ENCODE measurements at places on chromosomes 2 and 18.

DNA sequence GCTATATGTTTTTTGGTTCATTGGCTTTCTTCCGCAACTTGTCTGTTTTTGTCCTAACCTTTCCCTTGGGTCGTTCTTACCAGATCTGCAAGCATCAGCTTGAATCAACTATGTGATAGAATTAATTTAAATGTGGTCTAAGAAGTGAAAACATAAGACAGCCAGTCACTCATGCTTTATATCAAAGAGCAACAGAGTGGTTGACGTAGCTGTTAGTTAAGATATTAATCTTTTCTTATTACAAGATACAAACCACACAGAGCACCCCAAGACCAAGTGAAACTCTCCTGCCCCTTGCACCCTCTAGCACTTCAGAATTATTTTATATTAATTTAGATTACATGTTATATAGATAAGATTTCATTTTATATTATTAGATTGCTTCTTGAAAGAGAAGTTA, 15.2 kb downstream of the IL18RAP start:
- no peak for DNase-seq

- no peak for DNase-seq
Observed at GRCh38 chr18:55577812-55578539, 10.0 kb downstream of the TCF4 start.

DNA sequence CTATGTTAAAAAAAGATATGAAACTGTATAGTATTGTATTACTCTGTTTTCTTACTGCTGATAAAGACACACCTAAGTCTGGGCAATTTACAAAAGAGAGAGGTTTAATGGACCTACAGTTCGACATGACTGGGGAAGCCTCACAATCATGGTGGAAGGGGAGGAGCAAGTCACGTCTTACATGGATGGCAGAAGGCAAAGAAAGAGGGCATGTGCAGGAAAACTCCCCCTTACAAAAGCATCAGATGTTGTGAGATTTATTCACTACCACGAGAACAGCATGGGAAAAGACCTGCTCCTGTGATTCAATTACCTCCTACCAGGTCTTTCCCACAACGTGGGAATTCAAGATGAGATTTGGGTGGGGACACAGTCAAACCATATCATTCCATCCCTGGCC, 57.0 kb downstream of the NCOA1 start:
- DNase-seq, result no peak

DNA sequence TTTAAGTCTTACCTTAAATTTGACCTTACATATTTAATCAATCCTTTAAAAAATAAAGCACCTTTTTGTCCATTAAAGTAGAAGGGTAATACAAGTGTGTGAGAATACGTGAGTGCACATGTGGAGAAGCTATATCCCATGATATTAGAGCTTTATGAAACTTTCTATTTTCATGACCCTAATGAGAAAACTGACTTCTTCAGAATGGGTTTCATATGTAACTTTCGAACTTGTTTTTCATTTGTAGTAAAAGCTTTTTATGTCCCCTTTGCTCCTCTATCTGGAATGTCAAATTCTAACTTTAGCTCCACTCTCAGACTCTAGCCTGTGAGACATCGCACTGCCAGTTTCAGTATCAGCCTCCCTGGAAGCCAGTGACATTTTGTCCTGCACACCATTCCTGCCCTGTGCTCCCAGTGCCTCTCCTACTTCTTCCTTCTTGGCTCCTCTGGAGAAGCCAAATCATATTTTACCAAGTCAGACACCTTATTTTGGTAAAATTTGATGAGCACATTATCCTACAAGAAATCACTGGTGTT, 42.0 kb downstream of the MAPRE2 start:
- no peak for DNase-seq

DNA sequence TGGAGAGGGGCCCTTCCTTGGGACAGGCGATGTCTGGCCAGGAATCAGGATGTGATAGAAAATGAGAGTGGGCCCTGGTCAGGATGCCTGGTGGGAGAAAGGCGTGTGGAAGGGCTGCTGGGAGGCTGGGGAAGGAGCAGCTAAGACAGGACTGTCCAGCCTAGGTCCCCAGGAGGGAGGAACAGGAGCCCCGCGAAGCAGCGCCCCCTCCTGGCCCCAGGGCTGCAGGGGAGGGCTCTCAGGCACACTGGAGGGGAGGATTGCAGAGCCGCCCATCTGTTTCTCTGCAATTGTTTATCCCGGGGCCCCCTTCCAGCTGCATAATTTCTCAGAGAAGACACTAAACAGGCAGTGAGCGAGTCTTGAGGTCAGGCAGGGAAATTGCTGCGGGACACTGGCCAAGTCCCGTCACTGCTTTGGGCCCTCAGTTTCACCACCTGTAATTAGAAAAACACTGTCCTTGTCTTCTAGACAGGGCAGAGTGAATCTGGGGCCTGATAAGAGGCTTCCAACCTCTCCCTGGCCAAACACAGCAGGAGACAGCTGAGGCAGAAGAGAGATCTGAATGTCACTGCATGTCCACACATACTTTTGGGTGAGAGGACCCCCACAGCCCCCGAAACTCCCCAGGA, 3.9 kb upstream of the NPPC start:
- no peak for DNase-seq

DNA sequence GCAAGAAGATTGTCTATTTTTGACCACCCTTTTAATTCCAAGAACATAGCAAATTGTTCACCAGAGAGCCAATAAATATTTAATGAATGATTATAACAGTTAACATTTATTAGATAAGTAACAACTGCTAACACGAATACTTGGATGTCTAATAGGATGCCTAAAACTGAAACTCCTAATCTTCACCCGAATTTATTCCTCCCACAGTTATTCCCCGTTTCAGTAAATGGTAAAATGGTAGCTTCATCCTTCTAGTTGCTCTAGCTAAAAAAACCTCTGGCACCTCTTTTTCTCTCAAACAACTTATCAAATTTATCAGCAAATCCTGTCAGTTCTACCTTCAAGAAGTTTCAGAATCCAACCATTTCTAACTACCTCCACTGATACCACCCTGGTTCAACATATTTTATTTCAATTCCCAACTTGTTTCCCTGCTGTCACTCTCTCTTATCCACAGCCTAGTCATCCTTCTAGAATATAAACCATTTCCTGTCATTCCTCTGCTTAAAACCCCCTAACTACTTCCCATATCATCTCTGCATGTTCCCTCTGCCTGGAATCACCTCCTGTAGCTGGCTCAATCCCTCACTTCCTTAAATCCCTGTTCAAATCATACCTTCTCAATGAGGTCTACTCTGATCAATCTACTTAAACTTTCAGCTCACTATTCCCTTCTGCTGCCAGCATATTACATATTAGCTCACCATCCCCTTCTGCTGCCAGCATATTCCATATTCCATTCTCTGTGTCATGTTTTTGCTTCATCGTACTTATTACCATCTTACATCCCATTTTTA, 93.8 kb downstream of the ROCK2 start:
- DNase-seq, result peak; percentile 35

GRCh38 chr2:29106980-29107388, 8.2 kb upstream of the CLIP4 start:
- no peak for DNase-seq

GRCh38 chr2:9656270-9656766, 25.5 kb upstream of the YWHAQ start:
- peak; percentile 95 for DNase-seq

DNA sequence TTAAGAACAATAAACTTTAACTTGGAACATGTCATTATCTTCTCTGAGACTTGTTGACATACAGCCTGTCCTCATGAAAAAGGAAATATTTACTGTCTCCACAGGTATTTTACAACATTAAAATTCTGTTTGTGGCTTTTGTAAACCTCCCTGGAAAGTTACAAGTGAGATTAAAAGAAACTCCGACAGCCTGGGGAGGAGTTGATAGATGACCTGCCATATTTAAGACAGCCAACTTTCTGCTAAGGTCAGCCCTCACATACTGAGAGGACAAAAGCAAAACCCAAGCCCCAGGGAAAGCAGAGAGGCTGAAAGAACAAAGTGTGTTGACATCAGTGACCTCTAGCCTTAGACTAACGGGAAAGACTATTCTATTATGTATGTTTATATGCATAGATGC, 350.2 kb downstream of the RIT2 start:
- DNase-seq, result no peak

DNA sequence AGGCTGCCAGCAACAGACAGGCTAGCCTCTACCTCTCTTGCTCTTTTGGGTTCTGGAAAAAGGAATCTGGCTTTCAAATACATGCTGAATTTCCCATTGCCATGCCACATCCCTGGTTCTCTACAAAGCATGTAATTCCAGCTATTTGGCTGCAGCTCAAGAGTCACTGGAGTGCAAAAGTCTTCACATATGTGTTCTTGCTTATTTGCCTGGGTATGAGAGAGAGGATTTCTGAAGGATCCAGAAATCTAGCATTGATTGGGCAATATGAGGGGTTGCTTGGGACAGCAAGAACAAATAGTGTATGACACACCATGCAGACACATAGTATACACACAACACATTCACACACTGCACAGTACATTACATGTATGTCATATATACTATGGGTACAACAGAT, 30.7 kb upstream of the LGALSL start:
- no peak for DNase-seq

DNA sequence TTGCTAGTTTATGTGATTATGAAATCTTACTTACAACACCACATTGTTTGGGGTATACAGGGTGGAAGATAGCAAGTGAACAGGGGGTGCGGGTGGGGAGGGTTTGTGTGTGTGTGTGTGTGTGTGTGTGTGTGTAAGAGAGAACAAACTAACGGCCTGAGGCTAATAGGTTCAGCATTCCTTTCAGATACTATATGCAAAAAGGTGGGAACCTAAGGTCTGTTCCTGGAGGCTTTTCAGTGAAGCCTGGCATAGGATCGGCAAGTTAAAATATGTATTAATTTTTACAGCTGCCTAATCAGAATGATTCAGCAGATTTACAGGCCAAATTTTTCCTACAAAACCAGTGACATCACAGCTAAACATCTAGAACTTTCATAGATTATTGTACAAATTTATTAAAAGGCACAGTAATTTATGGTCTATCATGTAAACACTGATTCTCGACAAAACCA, 7.6 kb upstream of the SPDYA start:
- peak; percentile 17 for DNase-seq

DNA sequence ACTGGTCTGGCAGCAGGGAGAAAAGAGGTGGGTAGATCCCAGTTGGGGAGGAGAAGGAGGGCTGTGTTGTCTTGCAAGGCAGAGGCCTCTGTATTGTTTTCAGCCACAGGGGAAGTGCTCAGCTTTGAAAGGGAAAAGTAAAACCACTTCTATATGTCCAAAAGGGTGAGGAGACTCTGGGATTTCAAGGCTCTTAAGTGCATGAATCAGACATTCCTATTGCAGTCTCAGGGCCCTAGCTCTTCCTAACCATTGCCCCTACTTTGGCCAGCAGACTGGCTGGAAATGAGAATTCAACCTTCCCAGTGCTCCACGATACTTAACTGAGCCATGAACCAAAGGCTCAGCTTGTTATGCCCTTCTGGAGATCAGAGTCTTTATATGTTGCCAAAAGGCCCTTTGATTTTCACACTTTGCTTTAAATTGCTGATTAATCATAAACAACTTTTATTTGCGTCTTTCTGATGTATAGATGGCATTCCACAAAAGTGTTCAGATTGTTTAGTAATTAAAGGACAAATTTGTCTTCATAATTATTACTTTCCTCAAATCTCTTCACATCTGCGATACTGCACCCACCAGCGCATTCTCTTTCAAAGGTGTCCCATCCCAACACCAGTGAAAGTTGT, 313.8 kb upstream of the MMADHC start:
- peak; percentile 4 for DNase-seq

DNA sequence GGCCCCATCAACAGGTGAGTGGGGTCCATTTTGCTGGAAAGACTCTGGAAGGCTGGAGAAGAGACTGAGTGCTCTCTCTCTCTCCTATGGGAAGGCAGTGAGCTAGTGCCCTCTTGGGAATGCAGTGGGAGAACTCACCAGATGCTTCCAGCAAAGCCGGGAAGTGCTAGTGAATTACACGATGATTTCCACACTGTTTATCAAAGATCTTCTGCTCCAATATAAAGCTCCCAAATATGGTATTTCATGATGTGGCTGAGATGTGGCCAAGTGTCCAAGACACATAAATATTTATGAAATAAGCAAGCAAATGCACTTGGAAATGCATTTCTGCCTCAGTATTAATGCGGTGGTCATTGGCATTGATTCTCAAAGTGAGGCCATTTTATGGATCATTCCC, 135.9 kb downstream of the VAPA start:
- DNase-seq, result peak; percentile 38

GRCh38 chr2:182372661-182373060, 54.2 kb downstream of the PDE1A start:
- DNase-seq, result peak; percentile 84

- DNase-seq, result no peak
Observed at GRCh38 chr2:68536000-68536399, 68.6 kb downstream of the APLF start.

DNA sequence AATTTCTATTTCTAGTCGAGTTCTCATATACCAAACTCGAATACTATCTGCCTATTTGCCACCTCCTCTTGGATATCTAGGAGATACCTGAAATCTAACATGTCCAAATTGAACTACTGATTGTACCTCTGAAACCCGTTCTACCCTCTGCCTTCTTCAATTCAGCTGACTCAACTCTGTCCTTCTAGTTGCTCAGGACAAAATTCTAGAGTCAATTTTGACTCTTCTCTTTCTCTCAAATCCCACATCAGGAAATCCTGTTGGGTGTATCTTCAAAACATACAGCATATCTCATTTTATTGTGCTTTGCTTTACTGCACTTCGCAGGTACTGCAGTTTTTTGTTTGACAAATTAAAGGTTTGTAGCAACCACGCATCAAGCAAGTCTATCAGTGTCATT, 137.8 kb downstream of the ZAP70 start:
- DNase-seq, result no peak

DNA sequence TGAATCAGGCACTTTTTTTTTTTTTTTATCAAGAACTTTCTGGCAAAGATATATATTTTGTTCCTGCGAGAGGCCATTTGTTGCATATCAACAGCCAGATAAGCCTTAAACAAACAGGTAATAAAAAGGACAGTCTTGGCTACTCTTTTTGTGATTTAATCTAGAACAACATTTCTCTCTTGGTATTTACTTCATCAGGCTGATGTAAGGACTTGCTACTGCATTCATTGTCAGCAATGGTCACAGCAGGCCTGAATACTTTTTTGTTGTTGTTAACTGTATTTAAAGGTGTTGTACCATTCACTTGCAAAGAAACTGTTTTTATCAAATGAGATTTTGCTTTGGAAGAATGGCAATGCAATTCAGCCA, 683.8 kb downstream of the IRS1 start:
- no peak for DNase-seq
